ENCODE measurements at places on chromosomes 16 and 17.
A peak's percentile ranks its signal among the peaks of the same experiment; 100 is the strongest.

GRCh38 chr17:9677411-9677810, 32.1 kb downstream of the USP43 start:
- no peak for DNase-seq

GRCh38 chr17:30368912-30369720, 9.6 kb upstream of the CPD start:
- no peak for DNase-seq

- peak; percentile 62 for DNase-seq
Observed at GRCh38 chr17:75720656-75721462, at the start of gene ITGB4. Gene ITGB4, plus strand, starts transcription at chr17:75721459. Its CDS starts 3,245 bp downstream, at chr17:75724704.

DNA sequence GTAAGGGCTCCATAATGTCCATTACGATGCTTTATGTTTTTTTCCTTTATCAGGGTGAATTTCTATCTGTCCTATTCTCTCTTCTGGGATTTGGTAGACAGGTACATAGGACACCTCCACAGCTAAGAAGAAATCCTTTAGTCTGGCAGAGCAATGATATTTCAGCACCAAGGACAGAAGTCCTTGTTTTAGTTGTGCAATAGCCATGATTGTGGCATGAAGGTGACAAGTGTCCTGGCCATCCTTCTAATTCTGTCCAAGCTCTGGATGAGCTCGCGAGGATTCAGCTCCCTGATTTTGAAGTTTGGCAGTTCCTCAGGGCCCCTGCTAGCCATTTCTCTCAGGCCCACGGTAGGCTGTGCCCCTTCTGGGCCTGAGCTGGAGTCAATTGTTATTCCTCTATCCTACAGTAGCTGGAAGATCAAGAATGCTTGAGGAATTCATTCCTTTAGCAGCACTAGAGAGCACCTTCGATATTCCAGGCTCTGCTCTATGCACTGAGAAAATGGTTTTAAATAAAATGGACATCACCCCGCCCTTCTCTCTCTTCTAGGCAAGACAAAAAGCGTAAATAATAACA, 320.8 kb downstream of the XYLT1 start:
- DNase-seq = no peak

DNA sequence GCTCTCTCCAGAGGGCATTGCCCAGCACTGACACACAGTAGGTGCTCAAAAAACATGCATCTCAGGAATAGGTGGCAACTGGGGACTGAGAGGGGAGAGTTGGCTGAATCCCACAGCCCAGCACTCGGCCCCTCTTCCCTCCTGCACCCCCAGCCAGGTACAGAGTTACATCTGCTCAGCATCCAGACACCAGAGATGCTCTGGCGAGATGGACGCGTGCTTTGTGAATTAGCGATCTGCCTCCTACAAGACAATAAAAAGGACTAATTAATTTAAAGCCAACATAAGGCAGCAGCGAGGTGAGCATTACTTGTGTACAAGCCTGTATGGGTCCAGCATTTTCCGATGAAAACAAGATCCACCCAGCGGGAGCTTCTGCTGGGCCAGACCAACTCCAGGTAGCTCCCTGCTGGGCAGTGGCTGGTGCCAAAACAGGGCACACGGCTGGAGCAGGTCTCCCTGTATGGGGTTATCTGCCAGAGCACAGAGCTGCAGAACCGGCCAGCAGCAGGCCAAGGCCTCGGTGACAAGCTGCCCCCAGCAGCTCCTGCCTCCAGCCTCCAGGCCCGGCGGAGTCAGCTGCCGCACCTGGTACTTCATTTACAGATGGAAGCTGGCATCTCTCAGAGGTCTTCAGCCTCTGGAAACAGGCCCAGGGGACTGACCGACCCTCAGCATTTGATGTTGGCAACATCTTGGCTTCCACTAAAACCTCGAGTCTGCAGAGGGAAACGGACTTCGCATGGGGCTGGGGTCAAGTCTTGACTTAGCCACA, 219.7 kb upstream of the SDK2 start:
- no peak for DNase-seq

DNA sequence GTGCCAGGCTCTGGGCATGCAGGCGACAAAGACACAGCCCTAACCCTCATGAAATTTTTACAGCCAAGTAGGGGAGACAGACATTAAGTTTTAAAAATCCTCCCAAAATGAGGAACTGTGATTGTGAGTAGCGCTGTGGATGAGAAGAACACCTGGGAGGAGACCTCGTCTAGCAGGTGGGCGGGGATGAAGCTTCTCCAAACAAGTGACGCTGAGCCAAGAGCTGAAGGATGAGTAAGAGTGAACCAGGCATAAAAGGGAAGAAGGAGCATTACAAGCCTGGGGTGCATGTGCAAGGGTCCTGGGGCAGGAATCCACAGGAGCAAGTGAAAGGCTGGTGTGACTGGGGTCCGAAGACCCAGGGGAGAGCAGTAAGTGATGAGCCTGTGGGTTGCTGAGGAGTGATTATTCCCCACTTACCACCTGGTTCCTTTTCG, 149.4 kb upstream of the HS3ST2 start:
- DNase-seq = no peak

GRCh38 chr16:55622930-55623561, 32.7 kb upstream of the SLC6A2 start:
- peak; percentile 48 for DNase-seq

DNA sequence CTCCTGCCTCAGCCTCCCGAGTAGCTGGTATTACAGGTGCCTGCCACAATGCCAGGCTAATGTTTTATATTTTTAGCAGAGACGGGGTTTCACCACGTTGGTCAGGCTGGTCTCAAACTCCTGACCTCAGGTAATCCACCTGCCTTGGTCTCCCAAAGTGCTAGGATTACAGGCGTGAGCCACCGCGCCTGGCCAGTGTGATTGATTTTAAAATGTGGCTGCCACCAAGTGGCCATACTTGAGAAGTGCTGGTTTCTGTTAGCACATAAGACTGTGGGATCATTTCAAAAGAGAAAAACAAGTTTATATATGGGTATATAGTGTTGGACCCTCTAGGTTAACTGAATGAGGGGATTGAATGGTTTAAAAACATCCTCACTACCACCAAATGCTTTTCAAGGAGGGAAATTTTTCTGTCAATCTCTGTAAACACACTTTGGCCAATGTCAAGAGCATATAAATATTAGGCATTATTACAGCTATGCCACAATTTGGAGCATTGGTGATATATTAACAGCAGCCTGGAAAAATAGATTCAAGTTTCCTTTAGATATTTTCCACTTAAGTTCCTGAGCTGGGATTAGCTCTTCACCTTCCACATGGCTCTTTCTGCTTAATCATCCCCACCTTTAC, 13.5 kb upstream of the DHRS13 start:
- DNase-seq = peak; percentile 65

DNA sequence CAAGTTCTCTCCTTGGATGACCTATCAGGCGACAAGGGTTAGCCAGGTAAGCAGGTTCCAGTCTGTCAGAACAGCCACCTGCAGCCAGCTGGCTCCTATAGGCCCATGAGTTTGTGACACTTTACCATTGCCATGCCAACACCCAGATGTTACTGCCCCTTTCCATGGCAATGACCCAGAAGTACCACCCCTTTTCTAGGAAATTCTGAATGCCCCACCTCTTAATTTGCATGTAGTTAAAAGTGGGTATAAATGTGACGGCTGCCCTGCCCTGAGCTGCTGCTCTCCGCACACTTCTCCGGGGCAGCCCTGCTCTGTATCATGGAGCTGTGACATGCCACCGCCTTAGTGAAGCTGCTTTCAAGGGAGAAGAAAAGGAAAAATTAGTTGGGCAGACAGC, 10.0 kb upstream of the SECTM1 start:
- DNase-seq = no peak

- no peak for DNase-seq
Observed at GRCh38 chr16:72876221-72876620, 171.7 kb downstream of the ZFHX3 start.

GRCh38 chr17:83200231-83200699, 120.9 kb downstream of the METRNL start:
- DNase-seq = peak; percentile 4

GRCh38 chr17:78401246-78401645, 22.8 kb downstream of the PGS1 start:
- no peak for DNase-seq

- no peak for DNase-seq
Observed at GRCh38 chr16:48681520-48681919, 71.5 kb upstream of the N4BP1 start.

- DNase-seq = no peak
Observed at GRCh38 chr16:4700380-4700996, 7.1 kb downstream of the NUDT16L1 start.

DNA sequence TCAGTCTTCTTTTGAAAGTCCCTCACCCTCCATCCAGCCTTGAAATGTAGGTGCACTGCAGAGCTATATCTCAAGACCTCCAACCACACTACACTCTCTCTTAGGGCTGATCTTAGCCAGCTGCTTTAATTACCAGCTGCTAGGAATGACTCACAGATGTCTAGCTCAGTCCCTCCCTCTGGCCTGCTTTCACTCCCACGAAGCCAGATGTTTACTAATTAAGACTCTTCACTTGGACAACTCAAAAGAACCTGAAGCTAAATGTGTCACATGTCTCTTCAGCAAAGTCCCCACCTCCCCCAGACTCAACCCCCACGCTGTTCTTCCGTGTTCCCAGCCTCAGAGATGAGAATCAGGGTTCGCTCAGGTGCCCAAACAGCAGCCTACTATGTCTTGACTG, 2.6 kb downstream of the GTF3C1 start:
- no peak for DNase-seq

GRCh38 chr17:79087428-79088143, 13.0 kb downstream of the ENGASE start:
- DNase-seq = peak; percentile 90

DNA sequence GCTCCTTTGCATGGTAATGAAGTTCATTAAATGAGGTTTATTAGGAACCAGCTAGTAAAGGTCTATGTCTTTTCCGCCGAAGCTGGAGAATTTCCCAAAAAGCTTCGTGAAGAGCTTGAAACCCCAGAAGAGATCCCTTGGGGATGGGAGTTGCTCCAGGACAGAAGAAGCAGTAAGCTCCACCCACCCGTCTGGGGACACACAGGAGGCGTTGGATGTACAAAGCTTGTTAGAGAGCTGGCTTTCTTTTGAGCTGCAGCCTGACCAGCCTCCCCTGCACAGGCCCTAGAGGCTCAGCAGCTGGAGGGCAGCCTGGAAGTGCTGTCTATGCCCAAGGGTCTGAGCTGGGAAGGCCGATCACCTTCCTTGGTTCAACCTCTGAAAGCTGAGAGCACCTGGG, 147.4 kb upstream of the SDK2 start:
- DNase-seq = no peak

DNA sequence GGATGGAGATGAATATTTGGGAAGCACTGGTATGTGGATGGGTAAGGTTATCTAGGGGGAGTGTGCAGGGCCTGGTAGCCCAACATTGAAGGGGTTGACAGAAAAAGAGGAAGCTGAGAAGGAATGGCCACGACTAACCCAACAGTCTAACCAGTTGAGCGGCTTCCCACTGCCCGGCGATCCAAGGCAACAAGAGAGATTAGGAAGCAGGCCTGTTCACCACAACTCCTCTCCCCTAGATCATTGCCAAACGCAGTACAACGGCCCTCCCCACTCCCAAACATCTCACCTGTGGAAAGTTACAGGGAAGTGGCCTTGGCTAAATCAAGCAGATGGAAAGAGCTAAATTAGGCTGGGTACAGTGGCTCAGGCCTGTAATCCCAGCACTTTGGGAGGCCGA, 11.2 kb upstream of the RANGRF start:
- DNase-seq = no peak

DNA sequence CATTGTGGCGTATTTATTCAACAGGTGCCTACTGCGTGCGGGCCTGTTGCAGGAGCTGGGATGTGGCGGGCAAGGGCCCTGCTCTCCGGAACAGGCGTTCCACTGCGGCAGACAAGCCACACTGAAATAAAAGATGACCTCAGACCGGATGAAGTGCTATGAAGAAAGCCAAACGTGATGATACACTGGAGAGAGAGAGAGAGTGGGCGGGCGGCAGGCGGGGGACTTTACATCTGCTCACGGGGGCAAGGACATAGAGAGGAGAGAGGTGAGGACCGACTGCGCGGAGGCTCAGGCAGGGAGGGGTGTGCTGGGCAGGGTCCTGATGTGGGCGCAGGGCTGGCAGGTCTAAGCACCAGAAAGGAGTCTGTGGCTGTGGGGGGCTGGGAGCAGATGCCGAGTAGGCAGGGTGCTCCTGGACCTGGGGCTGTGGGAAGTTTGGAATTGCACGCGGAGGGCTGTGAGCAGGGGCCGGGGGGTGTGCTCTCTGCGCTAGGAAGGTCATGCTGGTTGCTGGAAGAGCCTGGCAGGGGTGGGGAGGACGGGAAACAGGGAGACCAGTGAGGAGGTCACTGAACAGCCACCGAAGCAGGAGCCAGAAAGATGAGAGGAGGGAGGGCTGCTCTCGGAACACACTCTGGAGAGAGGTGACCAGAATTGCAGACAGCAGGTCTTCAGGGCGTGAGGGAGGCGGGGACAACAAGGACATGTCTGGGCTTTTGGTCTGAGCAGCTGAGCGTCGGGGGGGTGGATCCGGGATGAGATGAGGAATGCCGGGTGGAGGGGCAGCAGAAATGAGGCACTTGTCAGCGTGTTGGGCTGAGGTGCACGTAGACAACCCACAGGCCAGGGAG, 9.9 kb downstream of the MXRA7 start:
- DNase-seq = peak; percentile 91

DNA sequence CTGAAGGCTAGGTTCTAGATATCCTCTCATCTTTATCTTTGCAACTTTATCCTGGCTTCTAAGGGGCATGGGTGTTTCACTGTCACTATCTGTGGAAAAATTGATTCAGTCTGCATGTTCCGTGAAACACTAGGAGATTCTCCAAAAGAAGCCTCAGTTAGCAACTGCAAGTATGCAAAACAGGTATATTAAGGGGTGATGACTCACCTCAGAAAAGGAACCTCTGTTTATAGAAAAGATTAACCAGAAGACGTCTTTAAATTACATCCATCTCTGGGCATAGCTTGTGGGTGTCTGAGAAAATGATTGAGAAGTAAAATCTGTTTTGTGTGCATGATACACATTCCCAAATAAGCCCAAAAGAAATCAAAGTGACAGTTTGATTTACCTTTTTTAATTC, 353.8 kb upstream of the HSBP1 start:
- no peak for DNase-seq

- no peak for DNase-seq
Observed at GRCh38 chr17:45227101-45227925, 5.6 kb downstream of the FMNL1 start.

DNA sequence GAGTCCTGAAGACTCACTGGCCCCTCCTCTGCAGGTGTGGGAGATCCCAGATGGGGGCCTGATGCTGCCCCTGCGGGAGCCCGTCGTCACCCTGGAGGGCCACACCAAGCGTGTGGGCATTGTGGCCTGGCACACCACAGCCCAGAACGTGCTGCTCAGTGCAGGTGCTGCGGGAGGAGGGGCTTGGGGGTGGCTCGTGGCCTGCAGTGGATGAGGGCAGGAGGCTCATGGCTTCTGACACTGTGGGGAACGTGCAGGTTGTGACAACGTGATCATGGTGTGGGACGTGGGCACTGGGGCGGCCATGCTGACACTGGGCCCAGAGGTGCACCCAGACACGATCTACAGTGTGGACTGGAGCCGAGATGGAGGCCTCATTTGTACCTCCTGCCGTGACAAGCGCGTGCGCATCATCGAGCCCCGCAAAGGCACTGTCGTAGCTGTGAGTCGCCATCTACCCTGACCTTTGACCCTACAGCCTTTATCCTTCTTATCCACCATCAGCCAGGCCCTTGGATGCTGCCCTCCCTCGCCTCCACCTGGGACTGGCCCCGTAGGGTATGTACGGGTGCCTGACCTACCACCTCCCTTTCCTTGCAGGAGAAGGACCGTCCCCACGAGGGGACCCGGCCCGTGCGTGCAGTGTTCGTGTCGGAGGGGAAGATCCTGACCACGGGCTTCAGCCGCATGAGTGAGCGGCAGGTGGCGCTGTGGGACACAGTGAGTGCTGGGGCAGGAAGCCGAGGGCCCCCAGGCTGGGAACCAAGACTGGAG, 3.6 kb downstream of the CORO1A start:
- peak; percentile 65 for DNase-seq

- no peak for DNase-seq
Observed at GRCh38 chr17:75945211-75945610, 4.4 kb upstream of the FBF1 start.

All from WERI-Rb-1 (cell line).